ENCODE measurements at places on chromosomes 13 and 19.
A peak's percentile ranks its signal among the peaks of the same experiment; 100 is the strongest.

DNA sequence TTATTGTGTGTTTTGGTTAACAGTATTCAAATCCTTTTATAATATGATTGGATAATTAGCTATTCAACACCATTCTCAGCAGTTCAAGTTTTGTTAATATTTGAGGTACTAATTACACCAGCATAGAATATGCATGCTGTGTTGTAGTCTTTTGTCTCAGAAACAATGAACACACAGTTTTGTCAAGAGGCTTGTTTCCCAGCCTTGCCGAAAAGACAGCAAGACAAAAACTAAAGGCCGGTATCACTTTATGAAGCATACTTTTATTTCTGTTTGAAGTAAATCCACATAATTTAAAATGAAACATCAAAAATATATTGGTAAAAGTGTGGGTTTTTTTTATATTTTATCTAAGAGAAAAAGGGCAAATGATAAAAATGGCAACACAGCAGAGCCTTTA, 7.5 kb downstream of the GPR180 start:
- no peak for DNase-seq

DNA sequence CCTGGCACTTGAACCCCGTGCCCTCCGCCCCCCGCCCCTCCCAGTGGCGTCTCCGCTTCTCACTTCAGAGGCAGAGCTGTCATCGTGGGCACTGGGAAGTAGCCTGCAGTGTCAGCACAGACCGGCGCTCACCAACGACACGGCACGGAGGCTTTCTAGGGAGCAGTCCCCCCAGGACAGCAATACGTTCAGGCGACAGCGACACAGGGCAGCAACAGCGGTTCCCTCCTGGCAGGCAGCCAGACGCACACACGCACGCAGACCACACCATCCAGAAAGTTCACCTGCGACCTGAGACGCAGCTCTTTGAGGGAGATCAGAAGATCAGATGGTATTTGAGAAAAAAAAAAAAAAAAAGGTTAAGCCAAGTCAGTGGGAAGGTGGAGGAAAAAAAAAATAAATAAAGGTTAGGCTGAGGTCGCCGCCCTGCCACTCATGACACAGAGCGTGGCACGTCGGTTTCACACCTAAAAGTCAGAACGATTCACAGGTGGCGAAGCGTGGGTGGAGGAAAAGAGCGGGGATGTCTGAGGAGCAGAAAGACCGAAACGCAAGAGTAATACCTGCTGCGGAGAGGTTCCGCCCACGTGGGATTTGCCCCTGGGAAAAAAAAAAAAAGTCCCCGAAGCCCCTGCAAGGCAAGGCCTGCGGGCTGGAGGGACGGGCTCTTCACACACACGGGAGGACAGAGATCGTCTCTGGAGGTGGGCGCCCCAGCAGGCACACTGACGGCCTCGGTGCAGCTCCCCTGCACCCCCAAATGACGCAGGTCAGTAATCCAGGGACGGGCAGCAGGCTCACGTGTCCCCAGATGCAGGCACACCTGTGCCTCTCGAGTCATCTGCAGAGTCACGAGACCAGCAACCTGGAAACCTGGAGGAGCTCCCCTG, 94.5 kb downstream of the GNG7 start:
- no peak for DNase-seq

DNA sequence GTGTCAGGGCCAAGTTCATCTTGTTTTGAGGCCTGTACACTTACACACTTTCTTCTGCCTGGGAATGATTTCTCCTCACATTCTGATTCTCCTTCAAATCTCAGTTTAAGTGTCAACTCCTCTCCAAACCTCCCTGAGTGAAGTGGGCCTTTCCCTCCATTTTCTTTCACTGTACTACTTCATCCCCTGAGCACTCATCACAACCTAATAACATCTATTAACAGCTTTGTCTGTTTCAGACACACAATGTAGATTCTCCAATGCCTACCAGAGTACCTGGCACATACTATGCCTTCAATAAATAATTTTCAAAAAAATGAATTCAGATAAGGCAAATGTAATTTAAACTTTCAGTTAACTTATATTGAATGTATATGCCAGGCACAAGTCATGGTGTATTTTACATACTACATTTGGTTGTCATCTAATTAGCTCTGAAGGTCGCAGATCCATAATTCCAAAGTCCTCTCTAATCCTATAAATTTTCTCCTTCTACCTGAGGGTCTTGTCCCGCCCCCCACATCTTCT, 357 bp upstream of the COG6 start:
- DNase-seq = no peak

GRCh38 chr13:44557986-44558385, 18.1 kb downstream of the TSC22D1 start:
- no peak for DNase-seq

- no peak for DNase-seq
Measured at GRCh38 chr13:48818495-48819356, 157.0 kb upstream of the FNDC3A start.

GRCh38 chr13:105083992-105084391, 1451.5 kb downstream of the EFNB2 start:
- no peak for DNase-seq

DNA sequence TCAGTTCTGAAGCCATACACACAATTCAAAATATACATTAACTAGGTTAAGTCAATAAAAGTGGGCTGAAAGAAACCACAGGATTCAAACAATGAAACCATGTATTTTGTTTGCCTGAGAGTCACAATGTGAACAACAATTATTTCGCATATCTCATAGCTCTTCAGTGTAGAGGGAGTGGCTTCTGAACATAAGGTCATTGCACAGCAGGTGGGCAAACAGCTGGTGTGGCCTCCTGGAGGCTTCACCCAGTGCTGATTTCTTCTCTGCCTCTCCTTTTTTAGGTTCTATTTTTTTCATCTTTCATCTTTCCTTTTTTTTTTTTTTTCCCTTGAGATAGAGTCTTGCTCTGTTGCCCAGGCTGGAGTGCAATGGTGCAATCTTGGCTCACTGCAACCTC, 40.4 kb upstream of the ZNF254 start:
- DNase-seq = no peak

DNA sequence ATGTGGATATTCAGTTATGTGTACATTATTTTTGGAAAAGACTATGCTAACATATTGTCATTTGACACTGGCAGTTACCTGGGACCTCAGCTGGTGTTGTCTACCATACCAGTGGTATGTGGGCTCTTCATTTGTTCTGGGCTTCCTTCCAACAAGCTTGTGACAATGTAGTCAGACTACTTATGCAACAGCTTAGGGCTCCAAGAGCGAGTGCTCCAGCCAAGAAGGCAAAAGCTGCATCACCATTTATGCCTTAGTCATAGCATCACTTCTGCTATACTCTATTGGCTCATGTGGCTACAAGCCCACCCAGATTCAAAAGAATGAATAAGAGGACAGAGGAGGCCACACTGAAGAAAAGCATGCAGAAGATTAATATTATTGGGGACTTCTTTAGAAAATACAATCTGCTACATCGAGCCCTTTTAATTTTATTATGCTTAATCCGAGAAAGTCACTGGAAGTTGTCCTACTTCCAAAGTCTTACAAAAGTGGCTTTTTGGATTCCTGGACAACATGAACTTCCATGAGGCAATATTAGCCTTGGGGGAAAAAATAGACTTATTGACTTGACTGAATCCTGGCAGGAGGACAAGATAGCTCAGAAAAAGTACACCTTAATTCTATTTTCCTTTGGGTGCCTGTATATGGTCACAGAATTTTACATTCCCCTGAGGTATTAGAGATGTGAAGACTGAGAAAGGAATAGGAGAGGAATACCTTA, 529.4 kb upstream of the HTR2A start:
- DNase-seq = no peak

DNA sequence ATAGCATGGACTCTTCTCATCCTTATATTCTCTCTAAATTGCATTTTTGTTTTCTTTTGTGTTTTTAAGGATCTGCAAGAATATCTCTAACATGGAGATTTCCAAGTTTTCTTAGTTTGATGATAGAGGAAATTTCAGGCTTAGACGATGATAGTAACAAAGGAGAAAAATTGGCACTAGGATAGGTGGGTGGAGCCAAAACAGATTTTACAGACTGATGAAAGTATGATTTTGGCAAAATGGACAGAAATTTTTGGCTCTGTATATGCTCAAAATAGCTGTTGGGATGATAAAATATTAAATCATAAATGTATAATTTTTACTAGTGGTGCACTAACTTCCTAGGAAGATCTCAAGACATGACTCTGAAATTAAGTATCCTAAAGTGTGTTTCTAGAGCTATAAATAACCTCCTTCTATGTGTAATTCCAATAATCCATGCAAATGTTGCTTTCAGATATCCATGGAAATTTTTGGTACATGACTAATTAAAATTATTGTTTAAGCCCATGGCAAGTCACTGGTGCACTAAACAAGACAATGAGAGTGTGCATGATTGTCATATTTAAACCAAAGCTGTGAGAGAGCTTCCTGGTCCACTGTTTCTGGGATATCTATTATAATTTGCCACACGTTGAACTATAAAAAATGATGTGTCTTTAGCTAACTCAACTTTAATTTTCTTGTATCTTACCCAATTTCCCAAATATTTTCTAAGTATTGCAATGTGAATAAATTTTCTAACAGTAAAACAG, 55.8 kb upstream of the NBEA start:
- DNase-seq = no peak

GRCh38 chr13:33015791-33016323, 366 bp upstream of the KL start:
- DNase-seq = no peak

- no peak for DNase-seq
Measured at GRCh38 chr13:40082639-40083038, 427.2 kb downstream of the COG6 start.

DNA sequence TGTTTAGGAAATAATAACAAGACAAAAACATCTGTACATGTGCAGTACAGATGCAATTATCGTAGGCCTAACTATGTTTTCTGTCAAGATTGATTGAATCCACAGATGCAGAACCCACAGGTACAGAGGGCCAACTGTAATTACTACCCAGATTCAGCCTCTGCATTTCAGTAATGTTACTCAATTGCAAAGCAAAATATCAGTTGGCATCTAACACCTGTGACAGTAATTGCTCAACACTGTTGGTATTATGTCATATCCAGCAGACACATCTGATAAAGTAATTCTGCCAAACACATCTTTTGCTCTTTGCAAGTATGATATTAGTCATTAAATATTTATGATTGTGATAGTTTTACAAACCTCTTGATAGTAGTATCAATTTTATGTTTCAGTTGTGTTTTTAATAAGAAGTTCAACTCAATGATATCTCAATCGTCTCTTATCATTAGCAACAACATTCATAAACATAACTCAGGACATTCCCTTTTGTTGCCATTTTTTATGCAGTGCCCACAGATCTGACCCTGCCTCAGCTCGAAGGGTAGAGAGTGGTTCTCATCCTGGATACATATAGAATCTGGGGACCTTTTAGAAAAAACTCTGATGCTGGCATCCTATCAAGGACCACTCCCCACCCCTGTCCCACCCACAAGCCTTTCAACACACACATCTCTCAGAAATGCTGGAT, 104.7 kb downstream of the MYCBP2 start:
- no peak for DNase-seq

DNA sequence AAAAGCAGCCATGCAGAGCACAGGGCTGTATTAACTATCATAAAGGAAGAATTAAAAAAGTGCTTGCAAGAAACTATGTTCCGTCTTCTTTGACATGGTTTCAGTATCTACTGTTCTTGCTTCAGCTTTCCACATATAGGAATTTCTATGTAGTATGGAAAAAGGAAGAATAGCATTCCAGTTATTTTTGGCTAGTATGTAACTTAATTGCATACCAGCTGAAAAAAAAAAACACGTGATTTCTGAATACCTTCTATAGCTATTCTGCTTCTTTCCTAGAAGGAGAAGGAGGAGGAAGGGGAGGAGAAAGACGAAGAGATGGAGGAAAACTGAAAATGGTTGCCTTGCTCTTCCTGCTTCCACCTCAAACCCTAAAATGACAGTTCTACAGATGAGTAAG, 619.0 kb downstream of the KCTD12 start:
- no peak for DNase-seq

- DNase-seq = no peak
Measured at GRCh38 chr13:43720780-43721397, 65.9 kb downstream of the ENOX1 start.

- DNase-seq = peak; percentile 89
Measured at GRCh38 chr19:18519962-18520847, 1.7 kb downstream of the ELL start.

DNA sequence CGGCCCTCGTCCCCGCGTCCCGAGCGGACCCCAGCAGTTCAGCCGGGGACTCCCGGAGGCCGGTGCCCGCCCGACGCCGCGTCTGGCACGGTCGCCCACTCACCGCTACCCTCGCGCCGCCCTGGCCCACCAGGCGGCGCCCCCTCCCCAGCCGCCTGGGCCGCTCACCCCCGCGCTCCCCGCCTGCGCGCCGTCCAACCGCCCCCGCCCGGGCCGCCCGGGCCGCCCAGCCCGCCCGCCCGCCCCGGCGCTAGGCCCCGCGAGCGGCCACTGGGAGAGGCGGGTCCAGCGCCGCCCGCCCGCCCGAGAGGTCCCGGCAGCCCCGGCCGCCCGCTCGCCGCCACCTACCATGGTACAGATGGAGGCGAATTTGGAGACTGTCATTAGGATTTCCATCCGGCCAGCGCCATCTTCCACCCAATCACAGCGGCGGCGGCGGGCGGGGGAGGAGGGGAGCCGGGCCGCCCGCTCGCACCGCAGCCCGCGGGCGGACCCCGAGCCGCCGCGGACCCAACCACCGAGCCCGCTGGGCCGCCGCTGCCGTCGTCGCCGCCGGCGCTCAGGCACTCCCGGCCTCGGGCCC, at the start of gene USP12:
USP12 (minus strand) TSS at position 568 of the 583 bp plus-strand sequence; CDS start at position 396, 172 bp downstream.
- no peak for DNase-seq

- no peak for DNase-seq
Measured at GRCh38 chr13:108496362-108497210, 132.8 kb upstream of the MYO16 start.

GRCh38 chr19:21133633-21134032, 8.2 kb upstream of the ZNF431 start:
- no peak for DNase-seq

GRCh38 chr13:27489456-27489855, 39.1 kb upstream of the MTIF3 start:
- DNase-seq = no peak

DNA sequence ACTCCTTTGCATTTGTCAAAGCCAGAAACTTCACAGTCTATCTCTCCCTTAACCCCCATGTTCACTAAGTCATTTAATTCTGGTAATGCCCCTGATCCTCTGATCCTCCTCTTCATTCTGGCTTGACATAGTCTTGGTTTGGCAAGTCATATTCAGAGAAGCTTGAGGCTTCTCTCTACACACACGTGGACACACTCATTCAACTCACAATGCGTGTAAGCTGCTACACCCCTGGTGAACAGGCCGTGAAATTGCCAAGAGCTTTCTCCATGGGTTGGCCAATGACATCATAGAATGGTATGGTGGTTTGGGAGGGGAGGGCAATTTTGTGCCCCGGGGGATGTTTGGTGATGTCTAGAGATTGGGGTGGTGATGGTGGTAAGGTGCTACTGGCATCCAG, 47.9 kb upstream of the FLT1 start:
- no peak for DNase-seq

DNA sequence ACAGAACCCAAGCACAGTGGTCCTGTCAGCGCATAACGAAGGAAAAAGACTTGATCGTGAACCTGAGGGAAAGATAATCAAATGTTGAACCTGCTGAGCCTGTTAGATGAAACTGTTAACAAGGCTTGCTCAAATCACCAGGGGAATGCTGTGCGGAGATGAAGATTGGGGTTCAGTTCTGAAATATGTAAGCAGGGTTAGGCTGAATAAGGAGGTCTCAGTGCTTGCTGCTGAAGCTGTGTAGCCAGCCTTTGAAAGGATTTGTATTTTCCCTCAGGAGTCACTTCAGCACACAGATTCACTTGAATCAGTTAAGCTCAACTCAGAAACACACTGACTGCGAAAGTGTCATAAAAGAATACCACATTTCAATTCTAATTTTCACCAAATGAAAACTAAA, 793.5 kb downstream of the OLFM4 start:
- DNase-seq = no peak
